Fibroblast of skin of left quadriceps (primary cell): ENCODE measurements at places on chromosomes 5 and 9.

DNA sequence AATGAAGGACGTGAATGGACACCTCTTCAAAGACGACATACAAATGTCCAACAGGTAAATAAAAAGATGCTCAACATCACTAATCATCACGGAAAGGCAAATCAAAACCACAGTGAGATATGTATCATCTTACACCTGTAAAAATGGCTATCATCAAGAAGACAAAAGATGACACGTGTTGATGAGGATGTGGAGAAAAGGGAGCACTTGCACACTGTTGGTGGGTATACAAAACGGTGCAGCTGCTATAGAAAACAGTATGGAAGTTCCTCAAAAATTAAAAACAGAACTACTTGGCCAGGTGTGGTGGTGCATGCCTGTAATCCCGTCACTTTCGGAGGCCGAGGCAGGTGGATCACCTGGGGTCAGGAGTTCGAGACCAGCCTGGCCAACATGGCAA, 47.9 kb downstream of the STK10 start:
- no peak for DNase-seq

GRCh38 chr9:80204054-80204453, 632.3 kb downstream of the TLE4 start:
- DNase-seq, result peak; percentile 24

- DNase-seq, result no peak
Observed at GRCh38 chr5:610744-611730, 1.1 kb upstream of the CEP72 start.

DNA sequence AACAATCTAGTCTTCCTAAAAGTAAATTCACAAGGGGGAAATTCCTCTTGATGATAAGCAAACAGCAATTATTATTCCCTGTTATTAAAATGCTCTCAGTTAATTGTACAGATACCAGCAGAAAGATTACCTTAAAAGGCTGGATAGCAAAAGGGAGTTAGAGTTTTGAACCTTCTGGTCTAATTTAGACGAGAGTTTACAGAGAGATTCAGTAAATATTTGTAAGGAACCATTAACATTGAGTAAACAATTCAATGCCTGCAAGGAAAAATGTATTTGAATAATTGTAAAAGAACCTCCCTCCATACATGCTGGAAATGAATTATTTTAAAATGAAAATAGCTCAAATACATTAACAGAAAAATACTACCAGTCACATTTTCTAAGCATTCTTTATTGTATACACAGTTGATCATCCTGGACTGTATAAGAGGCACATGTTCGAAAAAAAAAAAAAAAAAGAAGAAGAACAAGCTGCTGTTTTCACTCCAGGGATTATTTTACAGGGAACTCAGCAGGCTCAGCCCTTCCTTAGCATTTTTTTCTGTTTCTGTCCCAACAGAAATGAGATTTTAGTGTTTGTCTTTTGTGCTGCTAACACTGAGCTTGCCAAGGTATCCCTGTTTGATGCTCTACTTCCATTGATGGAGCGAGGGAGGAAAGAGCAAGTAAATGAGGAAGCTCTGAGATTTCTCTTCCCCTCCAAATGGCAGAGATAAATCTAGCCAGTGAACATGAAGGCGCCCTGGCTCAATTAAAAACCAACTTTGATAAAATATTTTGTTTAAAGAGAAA, 141.1 kb downstream of the ENC1 start:
- DNase-seq, result no peak

DNA sequence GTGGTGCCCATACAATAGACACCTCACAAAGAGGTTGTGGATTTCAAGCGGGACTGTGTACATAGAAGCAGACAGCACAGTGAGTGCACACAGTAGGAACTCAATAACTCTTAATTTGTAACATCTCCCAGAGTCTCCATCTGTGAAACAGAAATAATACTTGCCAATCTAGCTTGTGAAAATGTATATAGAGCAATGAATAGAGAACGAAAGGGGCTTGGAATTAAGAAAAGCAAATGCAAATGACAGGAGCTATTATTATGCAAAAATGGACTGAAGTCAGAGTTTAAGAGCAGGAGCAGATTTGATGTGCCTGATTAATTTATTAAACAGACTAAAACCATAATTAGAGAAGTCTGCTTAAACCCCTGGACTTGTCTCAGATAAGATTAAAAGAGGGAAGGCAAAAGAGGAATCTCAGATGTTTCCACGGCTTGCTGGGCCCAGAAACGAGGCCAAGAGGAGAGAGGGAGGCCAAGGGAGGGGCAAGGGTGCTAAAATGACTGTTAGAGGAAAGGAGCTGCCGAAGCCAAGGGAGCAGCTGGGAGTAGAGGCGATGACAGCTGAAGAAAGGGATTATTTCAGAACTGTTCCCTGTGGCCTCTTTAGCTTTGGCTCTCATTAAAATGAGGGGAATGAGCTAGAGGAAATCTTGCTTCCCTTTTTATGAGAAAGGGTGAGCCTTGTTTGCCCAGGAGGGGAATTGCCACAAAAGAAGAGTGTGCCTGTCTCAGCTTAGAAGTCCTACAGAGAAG, 72.1 kb downstream of the FEM1C start:
- no peak for DNase-seq

DNA sequence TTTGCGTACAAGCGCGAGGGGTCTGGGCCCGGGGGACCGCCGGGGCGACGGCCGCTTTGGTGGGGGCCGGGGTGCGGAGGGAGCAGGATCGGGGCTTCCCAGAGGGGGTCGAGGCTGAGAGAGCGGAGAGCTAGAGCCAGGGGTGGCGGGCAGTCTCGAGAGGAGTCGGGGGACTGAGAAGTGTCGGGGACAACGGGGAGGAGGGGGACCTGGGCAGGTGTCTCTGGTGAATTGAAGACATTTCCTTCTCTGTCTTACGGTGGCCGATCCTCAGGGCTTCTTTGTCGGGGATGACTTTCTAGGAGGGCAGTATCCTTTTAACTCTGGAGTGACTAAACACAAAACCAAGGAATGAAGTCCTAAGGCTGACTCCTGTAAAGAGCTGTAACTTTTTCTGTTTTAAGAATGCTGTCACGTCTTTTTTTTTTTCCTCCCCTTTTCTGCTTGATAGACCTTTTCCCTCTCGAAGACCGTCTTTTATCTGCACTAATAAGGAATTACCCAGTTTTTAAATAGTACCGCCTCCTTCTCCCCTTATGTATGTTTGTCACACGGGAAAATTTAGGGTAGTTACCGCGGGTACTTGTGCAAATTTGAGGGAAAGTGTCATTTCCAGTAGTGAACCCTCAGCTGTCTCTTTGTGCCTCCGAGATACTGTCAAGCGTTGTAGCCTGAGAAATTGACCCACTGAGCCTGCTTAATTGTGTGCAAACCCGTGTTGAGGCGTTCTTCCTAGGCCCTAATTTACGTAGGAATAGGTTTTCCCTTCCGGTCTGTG, 822 bp downstream of the DENND4C start:
- DNase-seq, result no peak

GRCh38 chr5:45334939-45335338, 361.2 kb downstream of the HCN1 start:
- DNase-seq, result no peak

DNA sequence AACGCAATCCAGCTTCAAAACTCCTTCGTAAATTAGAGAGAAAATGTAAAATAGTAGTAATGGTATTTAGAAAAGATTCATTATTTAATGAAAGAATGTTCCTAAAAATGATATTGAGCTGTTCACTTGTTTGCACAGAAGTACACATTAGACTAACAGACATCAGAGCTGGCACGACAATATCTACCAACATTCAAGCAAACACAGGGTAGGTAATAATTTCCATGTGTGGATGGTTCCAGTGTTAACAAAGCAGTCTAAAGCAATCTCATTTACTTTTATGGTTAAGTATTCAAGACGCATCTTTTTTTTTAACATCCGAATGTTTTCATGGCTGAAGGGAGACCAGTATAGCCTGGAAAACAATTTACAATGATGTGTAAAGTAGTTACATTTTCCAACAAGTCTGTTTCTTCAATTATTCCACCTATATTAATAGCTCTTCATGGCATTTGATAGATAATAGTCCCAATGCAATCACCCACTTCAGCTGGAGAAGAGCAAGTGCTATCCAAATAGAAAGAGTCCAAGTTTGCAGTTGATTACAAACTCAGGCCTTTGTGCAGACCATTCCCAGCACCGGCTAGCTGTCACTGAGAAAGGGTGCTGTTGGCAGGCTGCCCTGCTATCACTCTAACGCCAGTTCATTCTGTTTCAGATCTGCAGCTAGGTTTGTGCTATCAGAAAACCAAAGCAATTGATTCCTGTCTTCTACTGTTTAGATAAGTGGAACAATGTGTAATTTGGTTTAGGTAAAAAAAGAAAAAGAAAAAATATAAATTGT, 458.8 kb downstream of the DTWD2 start:
- no peak for DNase-seq

GRCh38 chr5:132024789-132025402, 13.4 kb upstream of the ACSL6 start:
- DNase-seq, result no peak

- DNase-seq, result no peak
Observed at GRCh38 chr9:2622461-2623287, 1.1 kb downstream of the VLDLR start.

- no peak for DNase-seq
Observed at GRCh38 chr9:117249799-117250198, 165.1 kb downstream of the ASTN2 start.

- no peak for DNase-seq
Observed at GRCh38 chr5:113340537-113340936, 94.3 kb downstream of the TSSK1B start.

GRCh38 chr9:81628897-81629296, 60.5 kb downstream of the TLE1 start:
- no peak for DNase-seq

GRCh38 chr9:135663857-135664256, 748 bp downstream of the LCN9 start:
- no peak for DNase-seq

DNA sequence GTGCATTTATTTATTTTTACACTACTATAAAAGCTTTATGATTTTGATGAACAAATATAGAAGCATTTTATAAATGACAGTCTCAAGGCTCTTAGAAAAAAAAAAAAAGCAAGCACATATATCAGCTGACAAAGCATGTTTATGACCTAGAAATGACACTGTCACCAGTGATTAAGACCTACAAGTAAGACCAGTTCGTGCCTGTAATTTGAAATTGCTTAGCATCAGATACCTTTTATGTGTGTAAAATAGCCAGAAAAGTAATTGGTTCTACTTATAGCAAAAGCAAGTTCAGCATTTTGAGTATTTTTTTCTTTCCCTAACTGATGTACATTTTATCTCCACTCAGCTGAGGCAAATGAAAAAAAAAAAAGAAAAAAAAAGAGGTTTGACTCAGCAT, 808.4 kb downstream of the CDH18 start:
- no peak for DNase-seq

- DNase-seq, result no peak
Observed at GRCh38 chr5:252546-252945, 18.9 kb upstream of the PDCD6 start.

DNA sequence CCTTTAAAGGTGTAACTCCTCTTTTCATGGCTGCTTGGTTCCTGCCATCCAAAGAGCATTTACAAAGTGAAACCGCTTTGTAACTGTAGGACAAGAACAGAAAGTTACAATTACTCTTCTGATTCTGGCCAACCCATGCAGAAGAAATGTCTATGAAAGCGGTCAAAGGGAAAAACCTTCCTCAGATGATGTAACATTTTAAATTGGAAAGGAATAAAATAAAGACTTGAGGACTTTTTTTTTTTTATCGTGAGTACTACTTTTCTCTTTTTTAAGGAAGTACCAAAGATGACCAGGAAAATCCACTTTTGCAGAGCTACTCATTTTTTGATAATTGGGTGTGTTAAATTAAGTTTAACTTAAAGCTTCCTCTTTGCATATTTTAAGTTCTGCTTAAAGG, 13.0 kb upstream of the C9orf72 start:
- no peak for DNase-seq

DNA sequence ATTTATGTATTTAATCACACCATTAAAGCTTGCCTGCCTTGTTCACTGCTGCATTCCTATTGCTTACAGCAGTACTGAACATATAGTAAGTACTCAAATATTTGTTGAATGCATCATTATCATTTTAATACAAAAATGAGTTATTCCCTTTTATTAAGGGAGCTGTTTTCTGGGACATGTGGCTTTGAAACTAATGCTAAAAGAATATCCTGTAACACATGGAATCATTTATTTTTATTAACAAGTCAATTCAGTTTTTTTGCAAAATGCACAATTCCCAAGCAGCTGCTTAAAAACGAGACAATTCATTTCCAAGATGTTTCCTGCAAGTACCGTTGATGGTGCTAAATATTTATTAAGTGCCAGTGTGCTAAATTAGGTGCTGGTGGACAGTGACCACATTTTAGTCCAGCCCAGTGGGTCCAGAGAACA, 148.3 kb upstream of the NR3C1 start:
- peak; percentile 81 for DNase-seq

DNA sequence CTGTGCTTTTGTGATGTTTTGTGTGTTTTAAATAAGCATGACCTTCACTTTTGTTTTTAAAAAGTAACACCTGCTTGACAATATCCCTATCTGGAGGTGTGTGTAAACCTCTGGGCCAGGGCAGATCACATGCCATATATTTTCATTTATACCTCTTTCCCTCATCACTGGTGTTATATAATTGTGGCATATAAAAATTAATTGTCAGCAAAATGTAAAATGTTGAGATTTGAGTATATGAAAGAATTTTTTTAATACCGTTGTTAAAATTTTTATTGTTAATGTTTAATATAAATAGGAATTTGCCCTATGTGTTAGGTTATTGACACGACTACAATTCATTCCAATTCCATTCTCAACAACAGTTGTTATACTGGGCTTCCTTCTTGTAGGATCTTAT, 6.5 kb downstream of the CDH12 start:
- DNase-seq, result no peak

GRCh38 chr9:10130061-10130675, 482.6 kb downstream of the PTPRD start:
- DNase-seq, result no peak

DNA sequence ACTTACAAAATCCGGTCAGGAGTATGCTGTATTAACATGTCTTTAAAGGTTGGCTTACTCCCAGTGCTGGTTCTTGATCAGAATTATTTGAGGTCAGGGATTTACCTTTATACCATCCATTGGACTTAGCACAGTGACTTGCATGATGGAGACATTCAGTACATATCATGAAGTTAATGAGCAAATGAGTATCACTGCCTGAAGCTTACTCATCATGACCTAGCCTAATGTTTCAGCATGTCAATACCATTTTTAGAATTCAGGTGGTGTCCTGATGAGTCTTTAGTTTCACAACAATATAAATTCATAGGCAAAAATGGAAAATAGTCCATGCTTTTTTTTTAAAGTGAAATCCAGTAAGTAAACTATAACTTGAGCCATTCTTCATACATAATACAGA, 226.0 kb upstream of the C9orf72 start:
- DNase-seq, result no peak

DNA sequence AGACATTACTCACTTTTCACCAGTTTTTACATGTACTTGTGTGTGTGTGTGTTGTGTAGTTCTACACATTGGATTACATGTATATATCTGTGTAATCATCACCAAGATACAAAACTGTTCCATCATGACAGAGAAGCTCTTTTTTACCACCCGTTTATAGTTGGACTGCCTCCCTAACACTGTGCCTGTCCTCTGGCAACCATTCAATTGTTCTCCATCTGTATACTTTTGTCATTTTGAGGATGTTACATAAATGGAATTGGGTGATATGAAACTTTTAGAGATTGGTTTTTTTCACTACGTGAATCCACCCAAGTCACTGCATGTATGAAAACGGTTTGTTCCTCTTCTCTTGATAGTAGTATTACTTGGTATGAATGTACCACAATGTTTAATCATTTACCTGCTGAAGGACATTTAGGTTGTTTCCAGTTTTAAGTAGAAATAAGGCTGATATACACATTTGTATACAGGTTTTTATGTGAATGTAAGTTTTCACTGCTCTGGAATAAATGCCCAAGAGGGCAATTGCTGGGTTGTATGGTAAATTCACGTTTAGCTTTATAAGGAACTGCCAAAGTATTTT, 126.2 kb downstream of the MAPKAP1 start:
- no peak for DNase-seq
